Breast epithelium (tissue), 4 donors: ENCODE measurements at places on chromosomes 5 and 9. TPM values are rescaled to one million over a fixed set of nuclear protein-coding genes. Genes with fewer than 3 reads are reported as not detected.

DNA sequence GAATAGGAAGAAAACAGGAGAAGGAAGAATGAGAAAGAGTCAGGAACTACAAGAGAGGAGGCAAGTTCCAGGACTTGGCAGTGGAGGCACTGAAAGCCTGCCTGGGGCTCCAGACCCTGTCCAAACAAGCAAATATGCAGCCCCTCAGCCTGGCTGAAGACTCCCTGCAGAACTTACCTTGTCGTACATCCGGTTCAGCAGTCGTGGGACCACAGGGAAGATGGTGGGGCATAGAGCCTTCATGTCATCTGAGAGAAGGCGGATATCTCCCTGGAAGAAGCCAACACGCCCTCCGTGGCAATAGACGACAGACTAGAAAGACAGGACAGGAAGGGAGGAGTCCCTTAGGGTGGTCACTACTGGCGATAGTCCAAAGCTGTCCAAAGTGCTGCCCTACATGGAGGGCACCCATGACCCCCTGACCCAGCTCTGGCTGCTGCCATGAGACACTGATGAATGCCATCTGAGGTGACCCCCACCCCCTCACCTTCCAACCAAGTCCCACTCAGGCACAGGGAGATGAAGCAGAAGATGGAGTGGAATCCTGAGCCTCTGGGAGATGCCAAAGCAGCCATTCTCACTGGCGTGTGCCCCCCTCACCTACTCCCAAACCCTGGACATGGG is 27.7 kb upstream of the MEIKIN start:
- no peaks in the 10 kb centered on the region for H3K36me3 ChIP-seq
- no peaks in the 10 kb centered on the region for H3K4me1 ChIP-seq
- H3K27ac ChIP-seq = no peak overlapping the region
- no peaks in the 10 kb centered on the region for H3K27me3 ChIP-seq

- H3K4me1 ChIP-seq = no peaks in the 10 kb centered on the region
- no peak overlapping the region for H3K4me3 ChIP-seq
- no peaks in the 10 kb centered on the region for H3K27me3 ChIP-seq
- H3K27ac ChIP-seq = no peak overlapping the region
- DNase-seq = no peak
Measured at GRCh38 chr5:129996896-129997295, 92.6 kb downstream of the CHSY3 start.

DNA sequence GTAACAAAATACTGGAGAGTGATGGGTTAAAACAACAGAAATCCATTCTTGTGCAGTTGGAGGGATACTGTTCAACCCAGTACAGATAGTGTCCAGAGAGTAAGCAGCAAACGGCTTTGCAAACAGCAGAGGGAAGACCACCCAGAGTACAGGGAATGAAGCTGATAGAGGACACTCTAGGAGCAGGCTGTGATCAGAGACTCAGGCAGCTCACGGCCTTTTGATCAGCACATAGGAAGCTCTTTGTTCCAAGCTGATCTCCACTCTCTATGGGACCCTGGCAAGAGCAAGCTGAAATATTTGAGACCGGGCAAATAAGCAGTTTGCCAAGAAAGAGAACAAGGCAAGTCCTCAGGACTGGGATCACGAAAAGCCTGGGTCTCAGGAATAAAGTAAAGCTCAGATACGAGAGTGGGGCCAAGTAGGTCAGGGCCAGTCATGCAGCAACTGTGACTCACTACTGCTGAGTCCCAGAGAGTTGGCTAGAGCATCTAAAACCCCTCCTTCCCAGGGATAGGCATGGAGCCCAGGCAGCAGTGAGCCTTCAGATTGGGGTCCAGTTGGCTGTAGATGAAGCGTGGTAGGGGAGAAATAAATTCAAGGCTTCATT is 52.4 kb downstream of the MELK start:
- H3K4me3 ChIP-seq = no peak overlapping the region
- H3K27ac ChIP-seq = no peak overlapping the region
- no peak for DNase-seq
- H3K4me1 ChIP-seq = no peaks in the 10 kb centered on the region

DNA sequence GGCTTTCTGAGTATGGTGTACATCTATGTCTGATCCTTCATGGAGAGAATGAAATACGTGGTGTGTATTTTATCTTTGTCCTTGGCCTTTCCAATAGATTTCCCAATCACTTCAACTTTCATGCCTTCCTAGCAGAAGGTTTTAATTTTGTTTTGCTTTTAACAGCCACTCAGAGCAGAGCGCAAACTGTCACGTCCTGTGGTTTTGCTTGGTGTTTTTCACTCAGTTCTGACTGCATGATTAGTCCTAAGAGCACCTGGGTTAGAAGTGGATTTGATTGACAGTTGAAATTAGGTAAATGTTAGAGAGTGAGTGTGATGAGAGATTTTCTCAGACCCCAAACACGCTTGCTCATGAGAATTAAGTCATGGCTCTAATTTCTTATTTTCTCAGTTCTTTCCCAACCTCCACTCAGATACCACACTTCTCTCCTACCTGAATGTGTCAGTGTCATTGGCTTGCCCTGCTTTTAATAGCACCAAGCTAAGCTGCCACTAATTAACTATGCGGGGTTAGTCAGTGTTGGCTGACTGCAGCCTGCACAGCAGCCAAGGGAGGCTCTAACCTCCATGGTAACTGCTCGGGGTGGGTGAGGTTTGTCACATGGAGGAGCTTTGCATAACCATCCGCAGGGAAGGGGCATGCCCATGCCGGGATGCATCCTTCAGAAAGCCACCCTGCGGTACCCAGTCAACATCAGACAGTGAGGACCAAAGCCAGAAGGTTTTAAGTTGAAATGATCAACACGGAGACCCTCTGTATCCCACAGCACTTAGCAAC is 173.4 kb downstream of the NR3C1 start:
- H3K4me1 ChIP-seq = no peaks in the 10 kb centered on the region
- no peak for DNase-seq
- no peaks in the 10 kb centered on the region for H3K36me3 ChIP-seq
- H3K27ac ChIP-seq = peak overlapping the region; percentile 50
- H3K4me3 ChIP-seq = no peak overlapping the region

- no peaks in the 10 kb centered on the region for H3K27me3 ChIP-seq
- H3K4me1 ChIP-seq = peaks cover 9% of the 10 kb centered on the region
- no peak for DNase-seq
- no peaks in the 10 kb centered on the region for H3K36me3 ChIP-seq
- H3K27ac ChIP-seq = no peak overlapping the region
- H3K4me3 ChIP-seq = no peak overlapping the region
Measured at GRCh38 chr9:37433867-37434371, 11.4 kb downstream of the GRHPR start.

- H3K36me3 ChIP-seq = no peaks in the 10 kb centered on the region
- peak overlapping the region; percentile 53 for H3K4me3 ChIP-seq
- no peaks in the 10 kb centered on the region for H3K4me1 ChIP-seq
Measured at GRCh38 chr9:73152543-73152844, 829 bp downstream of the ANXA1 start.

DNA sequence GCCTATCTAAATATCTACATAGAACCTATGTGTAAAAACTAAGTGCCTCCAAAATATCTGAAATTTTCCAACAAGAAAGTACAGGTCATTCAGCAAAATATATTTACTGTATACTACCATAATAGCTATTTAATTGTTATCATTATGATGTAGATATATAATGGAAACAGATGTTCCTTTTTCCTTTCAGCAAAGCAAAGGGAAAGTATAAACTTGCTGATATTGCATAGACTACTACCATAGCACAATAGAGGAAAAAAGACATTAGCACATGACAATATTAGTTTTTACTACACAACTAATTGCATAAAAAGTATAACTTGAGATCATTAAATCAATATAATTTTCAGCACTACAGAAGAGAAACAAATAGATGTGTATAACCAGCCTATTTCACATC is 14.9 kb downstream of the NR2F1-AS1 start:
- H3K36me3 ChIP-seq = no peaks in the 10 kb centered on the region
- no peak for DNase-seq
- no peak overlapping the region for H3K4me3 ChIP-seq
- H3K27ac ChIP-seq = no peak overlapping the region

DNA sequence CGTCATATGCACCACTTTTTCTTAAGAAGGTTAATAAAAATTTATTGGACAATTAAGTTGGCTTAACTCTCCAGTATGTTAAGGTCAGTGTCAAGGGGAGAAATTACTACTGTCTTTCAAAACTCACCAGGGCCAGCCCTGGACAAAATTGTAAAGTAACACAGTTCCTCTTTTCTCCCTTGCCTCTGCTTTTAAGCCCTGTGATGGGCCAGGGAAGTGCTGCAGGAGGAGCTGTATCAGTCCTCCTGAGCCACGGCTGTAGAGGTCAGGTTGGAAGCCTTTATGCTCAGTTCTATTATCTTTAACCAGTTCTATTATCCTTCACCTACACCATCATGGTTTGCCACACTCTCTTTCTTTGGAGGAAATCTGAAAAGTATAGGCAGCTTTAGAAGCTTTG is 11.5 kb upstream of the PPP2R2B start:
- no peak overlapping the region for H3K4me3 ChIP-seq
- no peak overlapping the region for H3K27ac ChIP-seq
- H3K36me3 ChIP-seq = no peaks in the 10 kb centered on the region
- H3K4me1 ChIP-seq = no peaks in the 10 kb centered on the region
- H3K27me3 ChIP-seq = no peaks in the 10 kb centered on the region
- no peak for DNase-seq

GRCh38 chr5:17398431-17398830 is 99.6 kb upstream of the TAF11L2 start:
- H3K4me1 ChIP-seq = no peaks in the 10 kb centered on the region
- DNase-seq = no peak
- H3K36me3 ChIP-seq = no peaks in the 10 kb centered on the region
- H3K4me3 ChIP-seq = no peak overlapping the region
- H3K27ac ChIP-seq = no peak overlapping the region

- no peaks in the 10 kb centered on the region for H3K4me1 ChIP-seq
- no peak for DNase-seq
- H3K27me3 ChIP-seq = no peaks in the 10 kb centered on the region
- no peak overlapping the region for H3K4me3 ChIP-seq
Measured at GRCh38 chr9:100170556-100170955, 71.5 kb downstream of the INVS start.

- H3K36me3 ChIP-seq = no peaks in the 10 kb centered on the region
- H3K4me1 ChIP-seq = peaks cover 3% of the 10 kb centered on the region
- H3K27ac ChIP-seq = peak overlapping the region; percentile 93
- H3K4me3 ChIP-seq = peak overlapping the region; percentile 80
- no peaks in the 10 kb centered on the region for H3K27me3 ChIP-seq
- DNase-seq = no peak
Measured at GRCh38 chr9:35102465-35102768, 514 bp downstream of the STOML2 start.

DNA sequence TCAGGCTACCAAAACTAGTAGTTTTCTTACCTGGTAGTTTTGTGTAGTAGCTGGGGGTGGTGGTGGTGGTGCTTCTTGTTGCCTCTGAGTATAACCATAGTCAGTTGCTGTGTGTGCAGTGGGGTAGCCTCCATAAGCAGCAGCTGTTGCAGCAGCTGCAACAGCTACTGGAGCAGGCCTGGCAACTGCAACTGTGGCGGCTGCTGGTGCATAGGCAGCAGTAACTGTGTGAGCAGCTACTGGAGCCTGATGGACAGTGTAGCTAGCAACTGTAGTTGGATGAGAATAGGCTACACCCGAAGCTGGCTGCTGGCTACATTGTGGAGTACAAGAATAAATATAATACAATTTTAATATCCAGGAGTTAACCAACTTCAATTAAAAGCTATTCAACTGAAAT is 24.7 kb downstream of the ZFR start:
- no peak overlapping the region for H3K27ac ChIP-seq
- H3K4me3 ChIP-seq = no peak overlapping the region
- no peaks in the 10 kb centered on the region for H3K36me3 ChIP-seq
- H3K4me1 ChIP-seq = no peaks in the 10 kb centered on the region
- H3K27me3 ChIP-seq = no peaks in the 10 kb centered on the region

- no peak overlapping the region for H3K4me3 ChIP-seq
- DNase-seq = no peak
- no peaks in the 10 kb centered on the region for H3K36me3 ChIP-seq
- H3K4me1 ChIP-seq = no peaks in the 10 kb centered on the region
- H3K27me3 ChIP-seq = no peaks in the 10 kb centered on the region
Measured at GRCh38 chr9:26219961-26220360, 541.7 kb upstream of the TUSC1 start.

GRCh38 chr5:67887748-67888161 is 327.8 kb upstream of the PIK3R1 start:
- H3K36me3 ChIP-seq = no peaks in the 10 kb centered on the region
- no peaks in the 10 kb centered on the region for H3K4me1 ChIP-seq
- no peak overlapping the region for H3K27ac ChIP-seq
- no peak for DNase-seq
- no peak overlapping the region for H3K4me3 ChIP-seq

- H3K4me3 ChIP-seq = no peak overlapping the region
- no peaks in the 10 kb centered on the region for H3K4me1 ChIP-seq
- no peaks in the 10 kb centered on the region for H3K36me3 ChIP-seq
- no peak for DNase-seq
Measured at GRCh38 chr5:118033686-118034338, 954.5 kb downstream of the DTWD2 start.

GRCh38 chr9:109317311-109317978 is 3.4 kb downstream of the EPB41L4B start:
- no peaks in the 10 kb centered on the region for H3K36me3 ChIP-seq
- no peaks in the 10 kb centered on the region for H3K27me3 ChIP-seq
- H3K4me3 ChIP-seq = no peak overlapping the region
- no peak overlapping the region for H3K27ac ChIP-seq

- H3K27me3 ChIP-seq = no peaks in the 10 kb centered on the region
- H3K4me3 ChIP-seq = no peak overlapping the region
- no peaks in the 10 kb centered on the region for H3K36me3 ChIP-seq
- H3K4me1 ChIP-seq = no peaks in the 10 kb centered on the region
Measured at GRCh38 chr5:154260224-154260927, 69.8 kb downstream of the GALNT10 start.

DNA sequence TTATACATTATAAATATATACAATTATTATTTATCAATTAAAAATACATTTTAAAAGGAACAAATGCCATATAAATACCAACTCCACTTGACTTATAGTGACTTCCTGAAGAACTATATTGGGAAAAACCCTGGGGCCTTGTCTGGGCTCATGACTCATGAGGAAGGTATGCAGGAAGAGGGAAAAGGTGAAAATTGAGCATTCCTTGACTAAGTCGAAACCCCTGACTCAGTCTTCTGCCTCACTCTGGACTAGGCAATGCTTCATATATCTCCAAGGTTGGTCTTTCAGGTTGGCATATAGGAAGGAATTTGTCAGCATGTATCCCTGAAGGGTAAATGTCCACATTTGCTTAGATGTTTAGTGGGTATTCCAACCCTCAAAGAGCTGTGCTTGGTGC is 78.5 kb downstream of the SH3TC2 start:
- no peak overlapping the region for H3K4me3 ChIP-seq
- H3K27ac ChIP-seq = no peak overlapping the region
- no peaks in the 10 kb centered on the region for H3K4me1 ChIP-seq
- no peaks in the 10 kb centered on the region for H3K27me3 ChIP-seq
- no peaks in the 10 kb centered on the region for H3K36me3 ChIP-seq
- DNase-seq = no peak

- H3K27me3 ChIP-seq = no peaks in the 10 kb centered on the region
- no peak overlapping the region for H3K27ac ChIP-seq
- no peaks in the 10 kb centered on the region for H3K4me1 ChIP-seq
- DNase-seq = no peak
Measured at GRCh38 chr5:21244982-21245381, 1257.0 kb upstream of the CDH18 start.

Gene OBP2B
- 0.88 TPM for total RNA-seq

Gene SERF1B
- total RNA-seq = 41.9 TPM

Gene NPR3
- total RNA-seq = 44.2 TPM

Gene GARIN3
- total RNA-seq = not detected

Gene ABO
- total RNA-seq = 1.1 TPM

Gene DIAPH1
- 58.8 TPM for total RNA-seq

Gene SPAG8
- total RNA-seq = 1.3 TPM

Gene CDKN2A
- 19.3 TPM for total RNA-seq

Gene CDX1
- 1.3 TPM for total RNA-seq

Gene ABCA1
- 67.8 TPM for total RNA-seq

Gene FAM221B
- total RNA-seq = not detected

Gene POU5F2
- total RNA-seq = 4.2 TPM

Gene DOK3
- total RNA-seq = 7.2 TPM

Gene IFNA2
- not detected for total RNA-seq
